ENCODE measurements at places on chromosomes 7 and 10.

DNA sequence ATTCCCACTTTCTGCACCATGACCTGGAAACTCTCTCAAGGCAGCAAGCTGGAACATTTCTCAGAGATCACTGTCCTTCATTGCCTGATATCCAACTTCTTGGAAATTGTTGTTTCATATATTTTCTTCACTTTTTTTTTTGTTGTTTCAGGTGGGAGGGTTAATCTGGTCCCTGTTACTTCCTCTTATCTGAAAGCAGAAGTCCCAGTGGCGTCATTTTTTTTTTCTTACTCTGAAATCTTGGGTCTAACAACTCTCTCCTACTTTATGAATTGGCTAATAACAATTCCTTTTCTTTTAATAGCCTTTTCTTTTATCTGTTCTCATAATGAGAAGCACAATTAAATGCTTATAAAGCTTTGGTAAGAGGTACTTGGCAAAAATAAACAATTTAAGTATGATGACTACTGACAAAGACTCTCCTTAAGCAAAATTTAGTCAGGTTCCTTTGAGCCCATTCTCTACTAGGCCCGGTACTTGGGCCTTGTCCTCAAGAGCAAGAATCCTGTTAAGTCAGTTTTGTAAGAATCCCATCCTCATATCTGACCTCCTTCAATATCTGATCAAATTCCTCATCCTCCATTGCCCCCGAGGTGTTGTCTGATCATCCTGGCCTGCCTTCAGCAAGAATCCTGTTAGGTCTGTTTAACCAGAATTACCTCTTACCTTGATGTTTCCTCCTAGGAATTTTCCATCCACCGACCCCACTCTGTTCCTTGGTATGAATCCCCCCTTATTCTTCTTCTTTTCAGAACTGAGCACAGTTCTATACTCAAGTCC, 11.5 kb upstream of the CC2D2B start:
- no peak for DNase-seq

DNA sequence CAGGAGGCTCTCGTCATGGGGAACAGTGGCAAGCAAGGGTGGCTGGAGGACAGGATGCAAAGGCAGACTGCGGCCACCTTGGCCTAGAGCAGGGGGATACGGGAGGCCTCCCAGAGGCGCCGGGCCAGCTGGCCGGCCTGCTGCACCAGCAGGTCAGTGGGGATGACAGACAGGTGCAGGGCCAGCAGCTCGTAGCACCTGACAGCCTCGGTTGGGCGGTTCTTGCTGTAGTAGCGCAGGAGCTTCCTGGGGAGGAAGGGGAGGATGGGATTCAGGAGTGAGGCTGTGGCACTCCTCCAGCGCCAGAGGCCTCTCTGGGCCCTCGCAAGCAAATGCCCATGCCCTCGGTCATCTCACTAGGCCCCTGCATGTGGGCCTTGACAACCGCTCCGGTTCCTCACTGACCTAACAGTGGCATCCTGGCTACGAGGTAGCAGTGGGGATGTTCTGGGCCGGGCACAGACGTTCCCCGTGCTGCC, 2.5 kb upstream of the PYROXD2 start:
- no peak for DNase-seq

GRCh38 chr10:90947030-90947960, 26.4 kb upstream of the ANKRD1 start:
- no peak for DNase-seq

DNA sequence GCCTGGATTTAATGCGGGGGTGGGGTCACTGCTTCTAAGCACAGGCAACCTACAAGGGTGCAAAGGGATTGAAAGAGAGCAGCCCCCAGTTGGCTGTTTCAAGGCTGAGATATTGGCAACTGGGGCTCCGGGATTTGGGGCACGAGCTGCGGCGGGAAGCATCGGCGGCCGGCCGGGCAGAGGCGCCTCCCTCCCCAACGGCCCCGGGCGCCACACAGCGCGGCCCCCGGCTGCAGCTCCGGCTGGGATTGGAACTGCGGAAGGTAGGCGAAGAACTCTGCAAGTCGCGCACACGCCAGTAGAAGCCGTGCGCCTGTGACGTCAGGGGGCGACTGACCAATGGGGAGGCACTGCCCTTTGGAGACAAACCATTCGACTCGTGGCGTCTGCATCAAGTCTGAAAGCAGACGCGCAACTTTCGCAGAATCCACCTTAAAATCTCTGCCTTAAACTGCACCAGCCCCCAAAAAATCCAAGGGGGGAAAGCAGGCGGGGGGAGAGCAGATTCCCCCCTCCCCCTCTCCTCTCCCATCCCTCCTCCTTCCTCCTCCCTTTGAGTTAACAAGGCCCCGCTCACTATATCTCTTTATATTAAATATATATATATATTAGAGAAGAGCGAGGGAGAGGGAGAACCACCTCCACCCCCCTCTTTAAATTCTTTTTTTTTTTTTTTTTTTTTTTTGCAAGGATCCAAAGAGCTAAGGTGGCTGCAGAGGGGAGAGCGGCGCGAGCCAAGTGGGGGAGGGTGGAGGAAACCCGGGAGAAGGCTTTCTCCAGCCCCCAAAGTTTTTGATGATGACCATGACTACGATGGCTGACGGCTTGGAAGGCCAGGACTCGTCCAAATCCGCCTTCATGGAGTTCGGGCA, at the start of gene DLX6:
Gene DLX6 (plus strand): TSS at position 371 of the 872 bp plus-strand sequence. CDS start 425 bp downstream, at position 796.
- no peak for DNase-seq

DNA sequence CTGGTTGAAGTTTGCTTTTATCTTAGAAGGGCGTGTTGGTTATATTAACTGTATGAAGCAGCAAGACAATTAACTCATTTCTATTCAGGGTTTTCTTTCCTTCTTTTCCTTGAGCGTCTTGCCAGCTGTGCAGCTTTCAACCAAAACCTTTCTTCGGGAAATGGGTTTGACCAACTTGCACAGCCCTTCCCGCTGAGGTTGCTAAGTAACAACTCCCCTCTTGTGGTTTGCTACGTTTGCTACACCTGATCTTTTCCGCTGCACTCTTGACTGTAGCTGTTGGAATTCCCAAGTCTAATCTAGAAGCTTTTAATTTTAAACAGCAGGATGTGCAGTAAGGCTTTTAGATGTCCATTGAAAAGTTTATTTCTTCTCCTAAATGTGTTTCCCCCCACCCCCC, 116.9 kb downstream of the CDCA7L start:
- no peak for DNase-seq

- DNase-seq, result no peak
Measured at GRCh38 chr10:95373660-95374059, 82.9 kb upstream of the PDLIM1 start.

DNA sequence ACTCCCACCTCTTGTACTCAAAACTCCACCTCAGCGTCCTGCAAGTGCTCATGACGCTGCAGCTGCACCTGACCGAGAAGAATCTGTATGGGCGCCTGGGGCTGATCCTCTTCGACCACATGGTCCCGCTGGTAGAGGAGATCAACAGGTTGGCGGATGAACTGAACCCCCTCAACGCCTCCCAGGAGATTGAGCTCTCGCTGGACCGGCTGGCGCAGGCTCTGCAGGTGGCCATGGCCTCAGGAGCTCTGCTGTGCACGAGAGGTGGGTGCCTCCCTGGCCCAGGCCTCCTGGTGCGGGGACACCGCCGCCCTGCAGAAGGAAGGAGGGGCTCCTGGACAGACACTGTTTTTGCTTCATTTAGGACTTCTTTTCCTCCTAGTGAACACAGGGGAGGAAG, 10.3 kb downstream of the INTS15 start:
- no peak for DNase-seq

- no peak for DNase-seq
Measured at GRCh38 chr7:8172372-8173354, 89.3 kb downstream of the ICA1 start.

GRCh38 chr10:131630772-131631258, 270.0 kb upstream of the PPP2R2D start:
- DNase-seq, result no peak

DNA sequence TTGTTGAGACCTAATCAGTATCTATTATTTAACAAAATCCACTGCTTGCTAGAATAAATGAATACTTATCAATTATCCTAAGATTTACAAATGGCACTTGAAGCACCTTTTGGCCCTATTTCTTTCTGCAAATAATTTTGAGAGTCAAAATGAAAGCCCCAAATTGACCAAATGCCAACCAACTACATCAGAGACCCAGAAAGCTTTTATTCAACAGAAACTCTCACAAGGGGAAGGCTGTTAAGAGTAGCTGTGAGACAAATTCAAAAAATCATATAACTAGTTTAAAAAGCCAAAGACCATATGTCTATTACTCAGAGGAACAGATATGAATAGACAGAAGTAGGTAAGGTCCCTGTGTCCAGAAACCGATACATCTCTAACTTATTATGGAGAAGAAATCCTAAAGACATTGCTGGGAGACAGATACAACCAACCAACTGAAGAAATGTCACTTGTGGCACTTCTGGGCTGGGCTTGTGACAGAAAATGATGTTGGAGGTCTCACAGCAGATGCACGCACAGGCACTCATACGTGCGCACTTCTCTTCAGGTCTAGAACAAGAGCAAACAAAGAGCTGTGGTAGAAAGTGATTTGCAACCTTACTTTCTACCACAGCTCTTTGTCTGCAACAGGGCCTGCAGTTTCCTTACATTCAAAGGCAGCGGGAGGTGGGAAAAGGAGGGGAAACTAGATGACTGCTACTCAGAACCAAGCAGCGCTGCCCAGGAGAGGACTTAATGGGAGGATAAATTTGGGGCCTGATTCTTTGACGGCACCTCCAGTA, 58.6 kb upstream of the KCNIP2 start:
- no peak for DNase-seq

GRCh38 chr7:108294595-108294994, 161.6 kb downstream of the NRCAM start:
- no peak for DNase-seq

DNA sequence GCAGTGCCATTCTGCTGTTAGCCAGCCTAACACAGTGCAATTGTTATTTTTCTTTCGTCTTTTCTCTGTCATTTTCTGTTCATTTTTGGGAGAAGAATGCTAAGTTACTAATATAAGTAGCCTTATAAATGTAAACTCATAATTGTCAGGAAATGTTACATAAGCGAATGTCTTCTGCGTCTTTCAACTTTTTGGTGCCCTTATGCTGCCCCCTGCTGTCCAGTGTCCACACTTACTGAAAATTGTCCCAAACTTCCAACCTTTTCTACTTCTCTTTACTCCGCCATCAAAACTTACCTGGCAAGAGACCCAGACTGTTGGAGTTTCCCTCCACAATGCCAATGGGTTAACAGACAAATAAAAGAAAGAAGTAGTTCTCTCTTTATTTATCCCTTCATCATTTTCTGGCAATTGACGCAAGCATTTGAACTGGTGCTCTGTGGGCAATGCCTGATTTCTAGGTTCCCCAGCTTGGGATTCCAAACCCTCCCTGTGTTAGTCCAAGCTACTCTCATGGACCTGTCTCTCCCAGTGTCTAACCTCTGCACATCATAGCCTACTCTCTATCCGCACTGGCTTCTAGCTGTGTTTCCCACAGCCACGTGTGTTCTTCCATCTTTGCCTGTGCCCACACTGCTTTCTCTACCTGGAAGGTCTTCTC, 21.0 kb upstream of the EPC1 start:
- DNase-seq, result no peak

GRCh38 chr7:121336579-121336978, 7.8 kb downstream of the WNT16 start:
- no peak for DNase-seq

DNA sequence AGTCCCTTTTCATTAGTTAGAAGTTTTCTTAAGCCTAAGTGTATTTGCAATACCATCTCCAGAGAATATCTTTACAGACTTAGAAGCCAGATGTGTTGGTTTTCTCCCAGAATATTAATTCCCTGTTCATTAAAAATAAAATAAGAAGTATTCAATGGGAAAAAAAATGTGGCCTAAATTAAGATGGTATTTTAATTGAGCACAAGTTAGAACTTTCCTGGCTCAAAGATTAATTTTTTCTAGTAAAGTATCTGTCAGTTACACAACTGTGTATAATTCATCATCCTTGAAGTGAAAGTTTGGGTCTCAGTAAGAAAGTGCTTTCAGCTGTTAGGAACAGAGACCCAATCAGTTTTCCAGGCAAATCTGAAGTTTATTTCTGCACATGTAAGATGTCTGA, 1179.5 kb upstream of the C7orf33 start:
- DNase-seq, result no peak

DNA sequence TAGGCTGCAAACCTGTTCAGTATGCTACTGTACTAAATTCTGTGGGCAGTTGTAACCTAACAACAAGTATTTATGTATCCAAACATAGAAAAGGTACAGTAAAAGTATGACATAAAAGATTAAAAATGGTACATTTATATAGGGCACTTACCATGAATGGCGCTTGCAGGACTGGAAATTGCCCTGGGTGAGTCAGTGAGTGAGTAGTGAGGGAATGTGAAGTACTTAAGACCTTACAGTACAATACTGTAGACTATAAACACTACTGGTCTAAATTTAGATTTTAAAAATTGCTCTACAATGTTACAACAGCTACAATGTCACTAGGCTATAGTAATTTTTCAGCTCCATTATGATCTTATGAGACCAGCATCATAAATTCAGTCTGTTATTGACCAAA, 146.0 kb upstream of the GNAI1 start:
- no peak for DNase-seq

GRCh38 chr7:39761449-39761848, 138.1 kb downstream of the RALA start:
- DNase-seq, result no peak

GRCh38 chr7:107962817-107963216, 40.1 kb downstream of the LAMB1 start:
- no peak for DNase-seq

DNA sequence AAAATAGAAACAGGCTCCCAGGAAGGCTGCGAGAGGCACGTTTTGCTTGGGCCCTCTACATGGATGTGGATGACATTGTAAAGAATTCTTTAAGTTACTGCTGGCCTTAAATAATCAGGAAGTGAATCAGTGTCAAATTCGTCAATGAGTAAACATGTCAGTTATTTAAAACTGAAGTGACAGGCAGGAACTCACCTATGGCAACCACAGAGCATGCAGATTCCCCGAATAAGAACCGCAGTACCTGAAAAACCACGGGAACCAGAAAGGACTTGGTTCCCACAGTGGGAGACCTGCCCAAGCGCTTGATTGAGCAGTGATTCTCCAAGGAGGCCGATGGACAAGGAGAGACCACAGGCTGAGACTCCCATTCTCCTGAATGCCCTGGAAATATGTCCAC, 351.2 kb upstream of the AKR1E2 start:
- DNase-seq, result no peak
